ENCODE measurements at places on chromosomes 5 and 9.

- H3K4me3 ChIP-seq: no peak overlapping the region
- no peak for DNase-seq
- no peaks in the 10 kb centered on the region for H3K27me3 ChIP-seq
- no peak overlapping the region for H3K27ac ChIP-seq
- H3K4me1 ChIP-seq: peaks cover 29% of the 10 kb centered on the region
Observed at GRCh38 chr9:89380437-89381307, 62.4 kb downstream of the SECISBP2 start.

DNA sequence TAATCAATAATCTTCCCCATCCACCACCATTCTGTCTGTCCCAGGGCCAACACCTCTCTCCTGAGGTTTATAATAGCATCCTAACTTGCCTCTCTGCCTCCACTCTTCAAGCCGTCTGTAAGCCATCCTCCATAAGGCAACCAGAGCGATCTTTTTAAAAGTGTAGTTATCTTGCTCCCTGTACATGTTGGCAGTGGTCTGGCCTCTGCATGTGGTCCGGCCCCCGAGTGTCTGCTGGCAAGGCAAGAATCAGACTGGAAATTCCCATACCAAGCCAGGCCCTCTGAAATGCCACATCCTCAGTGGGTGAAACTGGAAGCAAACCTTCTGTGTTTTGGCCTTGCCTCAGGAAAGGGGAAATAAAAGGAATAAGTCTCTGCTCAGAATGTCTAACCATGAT is 17.0 kb downstream of the TTLL11 start:
- H3K4me1 ChIP-seq: peaks cover 2% of the 10 kb centered on the region
- peaks cover 16% of the 10 kb centered on the region for H3K36me3 ChIP-seq
- H3K27ac ChIP-seq: no peak overlapping the region
- H3K27me3 ChIP-seq: no peaks in the 10 kb centered on the region

DNA sequence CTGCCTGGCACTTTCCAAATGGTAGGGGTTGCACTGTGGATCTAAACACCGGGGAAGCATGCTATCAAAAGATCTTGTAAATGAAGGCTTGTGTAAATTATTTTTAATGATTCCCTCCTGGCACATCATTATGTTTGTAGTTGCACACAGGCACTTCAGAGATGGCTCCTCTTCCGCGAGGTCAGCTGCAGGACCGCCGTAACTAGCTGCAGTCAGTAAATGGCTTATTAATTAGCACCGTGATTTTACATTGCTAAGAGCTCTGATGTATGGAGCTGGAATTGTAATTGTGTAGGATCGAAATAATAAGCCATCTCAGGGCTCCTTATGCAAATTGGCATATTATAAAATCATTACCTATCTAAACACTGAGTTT is 397.6 kb upstream of the IRX1 start:
- H3K4me1 ChIP-seq: no peaks in the 10 kb centered on the region
- H3K36me3 ChIP-seq: no peaks in the 10 kb centered on the region
- H3K27me3 ChIP-seq: peaks cover 2% of the 10 kb centered on the region

DNA sequence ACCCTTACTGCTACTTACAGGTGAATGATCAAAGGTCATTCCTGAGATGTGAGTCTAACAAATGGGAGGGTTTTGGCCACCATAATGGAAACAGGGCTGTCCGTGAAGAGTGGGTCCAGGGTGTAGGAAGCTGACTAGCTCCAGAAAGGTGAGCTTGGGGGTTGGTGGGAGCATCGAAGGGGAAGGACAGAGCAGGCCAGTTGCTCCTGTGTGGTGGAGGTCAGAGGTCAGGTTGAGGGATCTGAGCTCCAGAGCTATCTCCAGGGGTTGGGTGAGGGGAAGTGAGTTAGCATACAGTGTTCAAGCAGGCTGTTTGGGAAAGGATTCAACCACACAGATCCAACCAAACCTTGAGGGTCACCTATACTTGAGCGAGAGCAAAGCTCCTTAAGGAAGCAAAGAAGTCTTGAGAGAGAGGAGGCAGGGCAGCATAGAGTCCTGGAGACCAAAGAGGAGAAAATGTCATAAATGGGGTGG is 18.7 kb upstream of the GLDC start:
- H3K4me3 ChIP-seq: no peak overlapping the region
- no peak overlapping the region for H3K27ac ChIP-seq
- H3K4me1 ChIP-seq: peaks cover 2% of the 10 kb centered on the region
- H3K36me3 ChIP-seq: no peaks in the 10 kb centered on the region
- DNase-seq: no peak

DNA sequence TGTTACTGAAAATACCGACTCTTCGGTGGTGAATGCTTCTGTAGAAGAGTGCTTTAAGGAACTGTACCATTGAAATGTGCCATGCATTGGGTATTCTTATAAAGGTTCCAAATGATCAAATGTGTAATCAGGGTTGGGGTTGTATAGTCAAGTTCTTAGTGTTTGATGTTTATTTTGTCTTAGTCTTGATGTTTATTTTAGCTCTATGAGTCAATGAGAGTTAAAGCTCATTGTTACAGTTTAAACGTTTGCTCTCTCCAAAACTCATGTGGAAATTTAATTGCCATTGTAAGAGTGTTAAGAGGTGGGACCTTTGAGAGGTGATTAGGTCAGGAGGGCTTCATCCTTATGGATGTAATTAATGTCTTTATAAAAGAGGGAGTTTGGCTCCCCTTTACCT is 153.0 kb downstream of the FER start:
- no peak overlapping the region for H3K4me3 ChIP-seq
- peaks cover 17% of the 10 kb centered on the region for H3K36me3 ChIP-seq
- peaks cover 8% of the 10 kb centered on the region for H3K4me1 ChIP-seq
- no peak for DNase-seq
- no peaks in the 10 kb centered on the region for H3K27me3 ChIP-seq

GRCh38 chr9:72464857-72465592 is 56.4 kb upstream of the TMC1 start:
- no peaks in the 10 kb centered on the region for H3K27me3 ChIP-seq
- H3K27ac ChIP-seq: no peak overlapping the region
- no peak for DNase-seq
- H3K4me1 ChIP-seq: peaks cover 4% of the 10 kb centered on the region
- H3K36me3 ChIP-seq: no peaks in the 10 kb centered on the region
- peak overlapping the region; percentile 24 for H3K4me3 ChIP-seq

- H3K4me3 ChIP-seq: no peak overlapping the region
- peaks cover 3% of the 10 kb centered on the region for H3K4me1 ChIP-seq
- peaks cover 9% of the 10 kb centered on the region for H3K27me3 ChIP-seq
- H3K36me3 ChIP-seq: peaks cover 6% of the 10 kb centered on the region
- DNase-seq: no peak
Observed at GRCh38 chr5:115738830-115739229, 77.6 kb downstream of the CDO1 start.

DNA sequence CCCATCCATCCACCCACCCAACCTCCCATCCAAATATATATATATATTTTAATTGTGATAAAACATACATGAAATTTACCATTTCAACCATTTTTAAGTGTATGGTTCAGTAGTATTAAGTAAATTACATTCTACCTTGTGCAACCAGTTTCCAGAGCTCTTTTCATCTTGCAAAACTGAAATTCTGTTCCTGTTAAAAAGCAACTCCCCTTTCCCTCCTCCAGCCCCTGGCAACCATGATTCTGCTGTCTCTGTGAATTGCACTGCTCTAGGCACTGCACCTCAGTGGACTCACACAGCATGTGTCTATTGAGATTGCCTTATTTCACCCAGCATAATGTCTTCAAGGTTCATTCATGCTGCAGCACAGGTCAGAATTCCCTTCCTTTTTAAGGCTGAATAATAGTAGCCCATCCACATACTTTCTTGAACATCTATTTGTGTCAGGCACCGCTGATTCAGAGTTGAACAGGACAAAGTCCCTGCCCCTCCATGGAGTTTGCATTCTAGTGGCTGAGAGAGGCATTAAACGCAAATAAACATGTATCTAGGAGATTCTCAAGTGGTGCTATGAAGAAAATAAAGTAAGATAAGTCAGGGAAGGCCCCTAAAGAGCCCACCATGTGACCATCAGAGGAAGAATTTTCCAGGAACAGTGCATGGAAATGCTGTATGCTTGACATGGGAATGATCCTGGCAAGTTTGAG is 24.0 kb downstream of the CSF1R start:
- no peak overlapping the region for H3K27ac ChIP-seq
- no peaks in the 10 kb centered on the region for H3K36me3 ChIP-seq
- peaks cover 10% of the 10 kb centered on the region for H3K4me1 ChIP-seq

GRCh38 chr9:19479874-19480273 is 71.1 kb downstream of the ACER2 start:
- H3K27me3 ChIP-seq: no peaks in the 10 kb centered on the region
- no peak for DNase-seq
- no peaks in the 10 kb centered on the region for H3K36me3 ChIP-seq
- no peak overlapping the region for H3K4me3 ChIP-seq
- H3K27ac ChIP-seq: no peak overlapping the region
- no peaks in the 10 kb centered on the region for H3K4me1 ChIP-seq

GRCh38 chr5:84438456-84438855 is 53.8 kb upstream of the EDIL3 start:
- DNase-seq: no peak
- no peaks in the 10 kb centered on the region for H3K27me3 ChIP-seq
- no peak overlapping the region for H3K4me3 ChIP-seq
- H3K27ac ChIP-seq: no peak overlapping the region
- H3K36me3 ChIP-seq: no peaks in the 10 kb centered on the region

- H3K36me3 ChIP-seq: peaks cover 27% of the 10 kb centered on the region
- H3K4me1 ChIP-seq: peaks cover 33% of the 10 kb centered on the region
- no peaks in the 10 kb centered on the region for H3K27me3 ChIP-seq
- H3K27ac ChIP-seq: no peak overlapping the region
- DNase-seq: no peak
Observed at GRCh38 chr5:14339468-14339867, 196.3 kb downstream of the TRIO start.

GRCh38 chr9:96459268-96460007 is 9.5 kb downstream of the HABP4 start:
- H3K36me3 ChIP-seq: peaks cover 9% of the 10 kb centered on the region
- H3K4me1 ChIP-seq: no peaks in the 10 kb centered on the region
- H3K4me3 ChIP-seq: no peak overlapping the region
- no peaks in the 10 kb centered on the region for H3K27me3 ChIP-seq
- DNase-seq: no peak

DNA sequence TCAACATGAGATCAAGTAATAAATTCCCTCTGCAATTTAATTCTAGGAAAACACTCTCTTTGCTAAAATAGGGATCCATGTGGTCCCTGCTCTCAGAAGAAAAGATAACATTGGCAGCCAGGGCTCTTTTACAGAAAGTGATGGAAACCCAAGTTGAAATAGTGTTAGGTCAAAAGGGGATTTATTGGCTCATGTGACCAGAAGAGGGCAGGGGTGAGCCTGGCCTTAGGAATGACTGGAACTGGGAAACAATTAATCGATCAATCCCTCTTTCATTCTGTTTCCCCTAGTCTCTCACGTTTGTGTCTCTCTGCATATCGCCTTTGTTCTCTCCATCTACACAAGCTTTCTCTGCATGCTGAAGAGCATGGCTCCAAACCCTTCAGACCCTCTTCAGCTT is 58.3 kb upstream of the ALDH1B1 start:
- H3K4me1 ChIP-seq: no peaks in the 10 kb centered on the region
- H3K27me3 ChIP-seq: peaks cover 1% of the 10 kb centered on the region
- no peaks in the 10 kb centered on the region for H3K36me3 ChIP-seq
- no peak for DNase-seq
- no peak overlapping the region for H3K27ac ChIP-seq

DNA sequence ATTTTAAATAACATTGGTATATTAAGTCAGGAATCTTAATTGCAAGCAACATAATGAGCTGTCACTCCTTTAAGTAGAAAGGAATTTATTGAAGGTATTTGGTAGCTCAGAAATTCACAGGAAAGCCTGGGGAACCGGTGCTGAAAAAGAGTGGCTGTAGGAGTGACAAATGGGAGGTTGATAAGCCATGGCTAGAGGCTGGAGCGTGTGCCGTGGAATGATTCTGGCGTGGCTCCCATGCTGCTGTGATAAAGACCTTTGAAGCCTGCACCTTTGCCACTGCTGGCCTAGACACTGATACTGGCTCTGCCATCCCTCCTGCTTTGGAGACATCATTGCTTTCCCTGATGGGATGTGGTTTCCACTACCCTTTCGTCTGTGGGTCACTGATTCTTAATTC is 65.7 kb upstream of the ATG10 start:
- DNase-seq: no peak
- H3K27me3 ChIP-seq: no peaks in the 10 kb centered on the region
- no peak overlapping the region for H3K4me3 ChIP-seq
- peaks cover 14% of the 10 kb centered on the region for H3K4me1 ChIP-seq
- no peak overlapping the region for H3K27ac ChIP-seq
- peaks cover 4% of the 10 kb centered on the region for H3K36me3 ChIP-seq

DNA sequence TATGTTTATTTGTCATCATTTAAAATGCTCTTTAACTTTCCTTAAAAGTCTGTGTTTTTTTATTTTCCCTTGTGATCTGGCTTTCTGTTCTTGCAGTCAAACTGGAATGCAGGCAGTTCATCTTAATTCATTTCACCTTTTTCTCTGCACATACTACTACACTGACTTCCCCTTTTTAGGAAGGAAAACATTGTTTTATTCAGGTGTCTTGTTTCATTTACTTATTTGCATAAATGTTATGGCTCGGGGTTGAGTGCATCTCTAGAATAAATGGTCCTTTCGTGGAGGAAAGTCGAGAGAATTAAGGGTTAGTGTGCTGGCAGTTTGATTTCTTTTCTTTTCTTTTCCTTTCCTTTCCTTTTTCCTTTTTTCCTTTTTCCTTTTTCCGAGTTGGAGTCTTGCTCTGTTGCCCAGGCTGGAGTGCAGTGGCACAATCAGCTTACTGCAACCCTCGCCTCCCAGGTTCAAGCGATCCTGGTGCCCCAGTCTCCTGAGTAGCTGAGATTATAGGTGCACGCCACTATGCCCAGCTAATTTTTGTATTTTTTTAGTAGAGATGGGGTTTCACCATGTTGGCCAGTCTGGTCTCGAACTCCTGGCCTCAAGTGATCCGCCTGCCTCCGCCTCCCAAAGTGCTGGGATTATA is 76.0 kb upstream of the LRRC70 start:
- peaks cover 22% of the 10 kb centered on the region for H3K36me3 ChIP-seq
- no peak for DNase-seq
- peaks cover 8% of the 10 kb centered on the region for H3K4me1 ChIP-seq
- no peak overlapping the region for H3K4me3 ChIP-seq
- H3K27me3 ChIP-seq: no peaks in the 10 kb centered on the region

GRCh38 chr9:4583001-4583400 is 79.1 kb upstream of the PLPP6 start:
- H3K4me3 ChIP-seq: no peak overlapping the region
- H3K27ac ChIP-seq: no peak overlapping the region
- H3K4me1 ChIP-seq: no peaks in the 10 kb centered on the region
- DNase-seq: no peak
- no peaks in the 10 kb centered on the region for H3K36me3 ChIP-seq
- no peaks in the 10 kb centered on the region for H3K27me3 ChIP-seq

- peaks cover 23% of the 10 kb centered on the region for H3K36me3 ChIP-seq
- DNase-seq: no peak
- no peaks in the 10 kb centered on the region for H3K27me3 ChIP-seq
- peak overlapping the region; percentile 64 for H3K4me3 ChIP-seq
Observed at GRCh38 chr5:1490376-1490775, 33.4 kb downstream of the LPCAT1 start.

- H3K4me1 ChIP-seq: peaks cover 26% of the 10 kb centered on the region
- H3K36me3 ChIP-seq: no peaks in the 10 kb centered on the region
- DNase-seq: no peak
- no peaks in the 10 kb centered on the region for H3K27me3 ChIP-seq
- no peak overlapping the region for H3K4me3 ChIP-seq
Observed at GRCh38 chr5:180294913-180295555, 3.2 kb upstream of the MAPK9 start.

- peak overlapping the region; percentile 76 for H3K4me3 ChIP-seq
- peaks cover 15% of the 10 kb centered on the region for H3K36me3 ChIP-seq
- peaks cover 1% of the 10 kb centered on the region for H3K27me3 ChIP-seq
- H3K4me1 ChIP-seq: peaks cover 21% of the 10 kb centered on the region
Observed at GRCh38 chr5:1315709-1316587, 21.1 kb upstream of the TERT start.

All from memory B cell (primary cell).